KG1 (cell line): ENCODE measurements at places on chromosomes 4 and X.

- DNase-seq, result no peak
These were observed 232.2 kb downstream of the DHX15 start for GRCh38 chr4:24352112-24352511.

DNA sequence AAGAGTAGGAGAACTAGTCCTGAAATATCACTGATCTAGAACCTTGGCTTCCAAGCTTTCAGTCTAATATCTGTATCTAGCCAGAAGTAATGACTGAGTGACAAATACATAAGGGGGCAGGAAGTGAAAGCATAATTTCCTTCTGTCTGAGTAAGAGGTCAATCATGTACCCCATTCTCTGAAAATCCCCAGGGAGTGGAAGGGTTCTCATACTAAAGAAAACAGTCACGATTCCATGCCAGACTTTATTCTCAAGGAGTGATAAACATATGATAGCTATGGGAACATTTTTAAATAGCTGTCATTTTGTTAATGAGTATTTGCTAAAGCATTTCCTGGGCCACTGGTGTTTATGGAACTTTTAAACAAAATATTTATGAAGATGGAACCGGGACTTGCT is 308.5 kb downstream of the ARHGAP24 start:
- DNase-seq, result no peak

- DNase-seq, result no peak
These were observed 516.5 kb upstream of the CNKSR2 start for GRCh38 chrX:20857746-20858145.

DNA sequence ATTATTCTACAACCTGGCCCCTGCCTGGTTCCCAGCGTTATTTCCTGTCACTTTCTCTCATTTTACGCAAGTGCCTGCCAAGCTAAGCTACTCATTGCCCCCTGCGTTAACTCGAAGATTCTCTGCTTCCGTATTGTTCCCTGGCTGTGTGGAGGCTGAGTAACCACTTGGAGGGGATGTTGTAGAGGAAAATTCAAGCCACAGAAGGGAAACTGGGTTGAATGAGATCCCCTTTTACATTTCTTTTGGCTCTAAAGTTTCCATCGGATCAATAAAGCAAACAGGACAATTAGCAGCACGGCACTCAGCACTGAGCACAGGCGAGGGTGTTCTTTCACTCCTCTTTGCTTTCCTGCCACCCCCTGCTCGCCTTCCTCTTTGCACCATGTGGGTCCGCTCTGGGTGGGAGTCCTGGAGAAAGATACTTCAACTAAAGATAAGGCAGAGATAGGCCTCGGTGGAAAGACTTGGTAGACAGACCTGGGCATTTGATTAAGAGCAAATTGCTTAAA is 4.2 kb upstream of the TMSB4X start:
- DNase-seq, result peak; percentile 24
